ENCODE measurements at places on chromosomes 13 and 19.

- DNase-seq: no peak
Observed at GRCh38 chr13:77740097-77740735, 42.7 kb downstream of the SLAIN1 start.

GRCh38 chr13:102399791-102400674 is 1.8 kb downstream of the FGF14 start:
- no peak for DNase-seq

DNA sequence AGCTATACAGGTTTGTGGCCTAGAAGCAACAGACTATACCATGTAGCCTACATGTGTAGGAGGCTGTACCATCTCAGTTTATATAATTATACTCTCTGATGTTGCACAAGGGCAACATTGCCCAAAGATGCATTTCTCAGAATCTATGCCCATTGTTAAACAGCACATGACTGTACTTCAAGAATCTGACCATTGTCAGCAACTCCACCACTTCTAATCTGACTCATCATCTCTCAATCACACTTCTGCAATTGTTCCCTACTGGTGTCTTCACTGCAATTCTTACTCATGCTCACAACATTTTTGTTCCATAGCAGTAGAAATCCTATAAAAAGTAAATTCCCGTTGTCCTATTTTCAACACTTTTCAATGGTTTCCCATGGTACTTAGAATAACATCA is 63.9 kb upstream of the ATXN8OS start:
- DNase-seq: no peak

- DNase-seq: no peak
Observed at GRCh38 chr13:38582133-38582532, 104.7 kb upstream of the FREM2 start.

DNA sequence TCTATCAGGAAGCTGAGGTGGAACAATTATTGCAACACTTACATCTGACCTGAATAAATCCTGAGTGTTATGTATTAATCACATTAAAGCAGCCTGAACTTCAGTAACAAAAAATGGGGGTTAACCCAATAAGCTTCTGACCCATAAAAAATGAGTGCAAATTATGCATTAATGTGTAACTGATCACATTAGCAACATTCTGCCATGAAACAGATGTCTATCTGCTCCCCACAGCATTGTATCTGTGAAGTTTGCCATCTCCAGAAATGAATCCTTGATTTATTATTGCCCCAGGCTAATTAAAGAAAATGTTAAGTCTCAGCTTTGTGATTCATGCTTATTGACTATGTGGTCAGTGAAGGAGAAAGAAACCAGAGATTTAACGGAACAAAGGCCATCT is 304.9 kb downstream of the PCDH20 start:
- DNase-seq: no peak

GRCh38 chr19:30555791-30556110 is 183.6 kb downstream of the ZNF536 start:
- no peak for DNase-seq

GRCh38 chr13:19266979-19267378 is 85.4 kb upstream of the TUBA3C start:
- DNase-seq: no peak

DNA sequence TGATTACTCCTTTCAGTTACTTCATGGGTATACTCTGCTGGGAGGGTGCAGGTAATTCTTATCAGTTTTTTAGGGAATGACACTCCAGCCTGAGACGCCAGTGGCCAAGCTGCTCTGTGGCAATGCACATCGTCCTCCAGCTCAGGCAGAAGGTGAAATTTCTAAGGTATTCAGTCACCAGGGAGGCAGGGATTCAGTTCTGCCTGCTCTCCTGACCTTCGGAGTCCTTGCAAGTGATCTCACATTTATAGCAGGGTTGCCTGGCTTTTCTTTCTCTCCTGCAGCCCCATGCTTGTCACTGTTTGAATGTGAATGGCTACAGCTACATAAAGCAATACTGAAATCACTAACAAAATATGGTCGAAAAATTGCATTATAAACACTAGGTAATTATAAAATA is 1447.5 kb downstream of the EFNB2 start:
- no peak for DNase-seq

- DNase-seq: no peak
Observed at GRCh38 chr13:61045251-61045650, 370.4 kb downstream of the PCDH20 start.

- no peak for DNase-seq
Observed at GRCh38 chr13:25678398-25678797, 306.6 kb downstream of the ATP8A2 start.

DNA sequence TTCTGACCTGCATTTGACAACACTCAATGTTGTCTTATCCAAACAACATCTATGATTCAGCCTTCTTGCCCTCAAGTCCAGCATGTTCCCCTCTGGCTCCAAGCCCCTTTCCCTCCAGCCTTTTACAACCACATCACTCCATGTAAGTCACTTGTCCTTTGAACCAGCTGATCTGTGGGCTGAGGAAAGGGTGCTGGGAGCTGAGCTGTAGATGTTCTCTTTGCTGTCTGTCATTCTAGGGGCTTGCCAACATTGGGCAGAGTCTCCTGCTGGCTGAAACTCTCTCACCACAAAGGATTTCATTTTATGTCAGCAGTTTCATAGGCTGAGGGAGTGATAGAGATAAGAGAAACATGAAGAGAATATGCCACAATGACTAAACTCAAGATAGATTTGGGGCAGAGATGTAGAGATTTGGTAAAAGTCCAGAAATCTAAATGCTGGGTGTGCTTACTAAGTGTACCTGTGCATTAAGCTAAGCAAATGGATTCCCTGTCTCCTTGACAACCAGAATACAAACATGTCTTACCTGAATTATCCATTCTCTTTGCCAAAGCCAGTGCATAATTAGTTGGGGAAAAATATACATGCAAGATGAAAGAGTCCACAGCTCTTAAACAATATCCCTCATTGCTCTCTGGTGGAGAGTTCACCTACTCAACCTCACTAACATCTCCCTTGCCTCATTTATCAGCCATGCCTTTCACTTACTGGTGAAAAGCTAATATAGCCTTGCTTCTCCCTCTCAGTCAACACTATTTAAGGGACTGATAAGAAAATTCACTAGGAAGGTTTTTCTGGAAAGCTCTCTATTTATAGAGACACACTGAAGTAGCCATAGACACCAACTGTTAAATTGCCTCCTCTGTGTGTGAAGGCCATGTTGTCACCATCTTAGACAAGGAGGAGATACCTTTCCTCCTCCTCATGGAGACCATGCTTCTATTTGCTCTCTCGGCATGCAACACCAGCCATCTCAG is 175.5 kb upstream of the SERP2 start:
- DNase-seq: no peak

DNA sequence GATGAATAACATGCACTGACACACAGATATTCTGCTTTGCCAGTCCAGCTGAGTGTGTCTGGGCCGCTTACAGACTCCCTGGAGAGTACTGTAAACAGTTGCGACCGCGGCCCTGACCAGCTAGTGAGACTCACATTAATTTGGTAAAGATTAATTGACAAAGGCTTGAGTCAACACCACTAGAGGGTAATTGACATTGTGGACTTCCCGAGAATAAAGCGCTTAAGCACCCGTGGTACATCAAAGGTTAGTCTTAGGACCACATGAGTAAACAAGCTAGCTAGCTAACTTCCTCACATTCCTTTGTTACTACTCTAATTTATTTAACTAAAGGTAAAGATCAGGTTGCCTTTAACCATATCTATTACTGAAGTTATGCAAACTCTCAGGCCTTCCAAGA is 624.4 kb upstream of the ARGLU1 start:
- DNase-seq: no peak

DNA sequence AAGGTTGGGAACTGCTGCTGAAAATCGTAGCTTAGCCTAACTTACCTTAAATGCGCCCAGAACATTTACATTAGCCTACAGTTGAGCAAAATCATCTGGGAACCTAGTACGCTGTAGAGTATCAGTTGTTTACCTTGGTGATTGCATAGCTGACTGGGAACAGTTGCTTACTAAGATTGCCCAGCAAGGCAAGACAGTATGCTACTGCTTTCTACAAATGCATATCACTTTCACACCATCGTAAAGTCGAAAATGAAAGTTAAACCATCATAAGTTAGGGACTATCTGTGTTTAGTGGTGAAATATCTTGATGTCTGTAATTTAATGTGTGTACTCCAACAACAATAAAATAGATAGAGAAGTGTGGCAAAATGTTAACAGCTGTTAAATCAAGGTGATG is 1670.6 kb upstream of the PCDH20 start:
- no peak for DNase-seq

GRCh38 chr13:22861958-22862466 is 318.8 kb upstream of the SGCG start:
- no peak for DNase-seq

Measured in stimulated activated CD4-positive, alpha-beta T cell treated with anti-CD3 and anti-CD28 coated beads, Interleukin-12 subunit alpha, Interleukin-12 subunit beta, amount 100 ng/mL, for 24 hours (primary cell).